ENCODE measurements at places on chromosomes 16 and 17. TPM values are rescaled to one million over a fixed set of nuclear protein-coding genes. Genes with fewer than 3 reads are reported as not detected.

RHOT1 gene
- total RNA-seq = 29.0 TPM

GPR179 gene
- total RNA-seq = not detected

AIPL1 gene
- not detected for total RNA-seq

ZFP1 gene
- total RNA-seq = 13.8 TPM

GALNS gene
- 40.9 TPM for total RNA-seq

SETD1A gene
- 3.5 TPM for total RNA-seq

SCGB1C2 gene
- total RNA-seq = not detected

NPIPA2 gene
- total RNA-seq = not detected

BHLHA9 gene
- total RNA-seq = not detected

ZG16 gene
- total RNA-seq = not detected

CDK10 gene
- 32.7 TPM for total RNA-seq

CAMKK1 gene
- total RNA-seq = 0.96 TPM

TMEM220 gene
- total RNA-seq = 1.4 TPM

SCNN1B gene
- not detected for total RNA-seq

SLFN13 gene
- total RNA-seq = 1.8 TPM

ASGR1 gene
- 1.0 TPM for total RNA-seq

ADPRM gene
- total RNA-seq = 13.1 TPM

DHRS7B gene
- total RNA-seq = 25.2 TPM

KRT26 gene
- not detected for total RNA-seq

PRMT7 gene
- total RNA-seq = 28.8 TPM

CCL4 gene
- not detected for total RNA-seq

KRTAP9-7 gene
- total RNA-seq = not detected

SP6 gene
- total RNA-seq = not detected

TMEM204 gene
- 15.6 TPM for total RNA-seq

PFAS gene
- 17.1 TPM for total RNA-seq

TM4SF5 gene
- not detected for total RNA-seq

APOBR gene
- not detected for total RNA-seq

KRTAP2-1 gene
- total RNA-seq = not detected

FXR2 gene
- total RNA-seq = 37.5 TPM

CACNG5 gene
- total RNA-seq = not detected

OR3A2 gene
- 0.13 TPM for total RNA-seq

NGFR gene
- total RNA-seq = 0.26 TPM

TCAP gene
- total RNA-seq = under 0.01 TPM

CREBBP gene
- total RNA-seq = 14.7 TPM

RGS9 gene
- 3.8 TPM for total RNA-seq

UTS2R gene
- total RNA-seq = 0.13 TPM

DOC2B gene
- total RNA-seq = not detected

AOC3 gene
- 1.5 TPM for total RNA-seq

Data from epithelial cell of alveolus of lung (primary cell).